ENCODE measurements at places on chromosomes 16 and 17.
A peak's percentile ranks its signal among the peaks of the same experiment; 100 is the strongest.

DNA sequence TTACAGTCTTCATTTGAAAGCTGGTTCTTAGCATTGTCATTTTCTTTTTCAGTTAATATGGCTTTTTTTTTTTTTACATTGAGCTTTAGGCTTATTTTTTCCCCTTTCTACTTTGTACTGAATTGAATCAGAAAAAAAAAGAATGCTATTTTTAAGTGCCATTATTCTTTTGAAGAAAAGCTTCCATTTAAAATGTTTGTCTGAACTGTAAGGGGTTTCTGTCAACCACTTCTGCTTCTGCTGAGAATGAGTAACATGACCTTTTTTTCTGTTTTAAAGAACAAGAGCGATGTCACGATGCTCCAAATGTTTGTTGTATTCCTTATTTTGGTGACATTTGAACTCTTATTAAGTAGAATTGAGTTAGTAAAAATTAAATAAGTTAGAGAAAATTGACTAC lies 50.0 kb downstream of the MRTFB start:
- DNase-seq, result no peak

DNA sequence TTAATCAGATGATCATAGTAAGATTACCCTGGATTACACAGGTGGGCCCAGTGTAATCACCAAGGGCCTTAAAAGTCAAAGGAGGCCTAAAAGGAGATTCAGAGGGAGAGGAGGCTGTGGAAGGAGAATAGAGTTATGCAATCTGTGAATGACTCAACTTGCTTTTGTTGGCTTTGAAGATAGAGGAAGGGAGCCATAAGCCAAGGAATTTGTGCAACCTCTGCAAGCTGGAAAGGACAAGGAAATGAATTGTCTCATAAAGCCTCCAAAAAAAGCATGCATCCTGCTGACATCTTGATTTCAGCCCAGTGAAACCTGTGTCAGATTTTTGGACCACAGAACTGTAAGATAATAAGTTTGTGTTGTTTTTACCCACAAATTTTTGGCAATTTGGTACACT lies 109.6 kb downstream of the CNTNAP4 start:
- DNase-seq, result no peak

GRCh38 chr17:4194796-4195195 lies 51.8 kb downstream of the CYB5D2 start:
- DNase-seq, result no peak

GRCh38 chr17:14351493-14351892 lies 50.6 kb downstream of the HS3ST3B1 start:
- DNase-seq, result no peak

DNA sequence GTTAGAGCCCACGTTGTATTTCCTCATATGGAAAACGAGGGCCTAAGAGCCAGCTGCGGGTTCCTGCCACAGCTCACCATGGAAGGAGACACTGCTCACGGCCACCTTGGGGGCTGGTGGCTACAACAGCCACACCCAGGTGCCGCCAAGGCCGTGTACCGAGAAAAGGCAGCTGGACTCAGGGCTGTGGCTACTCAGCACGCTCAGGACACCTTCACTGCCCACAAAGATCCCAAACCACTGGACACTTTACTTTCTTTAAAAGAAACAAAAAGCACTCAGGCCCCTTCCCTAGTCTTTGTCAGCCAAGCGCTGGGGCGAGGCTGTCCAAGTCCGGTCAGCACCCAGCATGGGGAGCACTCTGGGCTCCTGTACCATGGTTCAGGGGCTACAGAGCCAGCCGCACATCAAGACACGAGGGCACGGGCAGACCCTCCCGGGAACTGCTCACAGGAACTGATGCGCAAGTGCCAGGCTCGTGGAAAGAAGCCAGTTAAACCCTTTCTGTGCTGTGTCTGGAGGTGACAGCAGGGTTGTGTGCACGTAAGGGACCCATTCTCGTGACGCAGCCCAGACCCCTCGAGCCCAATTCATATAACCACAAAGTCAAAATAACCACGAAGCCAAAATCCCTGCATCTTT lies 18.5 kb downstream of the SLC16A3 start:
- no peak for DNase-seq

GRCh38 chr16:46649588-46650253 lies 28.5 kb upstream of the SHCBP1 start:
- DNase-seq, result no peak

DNA sequence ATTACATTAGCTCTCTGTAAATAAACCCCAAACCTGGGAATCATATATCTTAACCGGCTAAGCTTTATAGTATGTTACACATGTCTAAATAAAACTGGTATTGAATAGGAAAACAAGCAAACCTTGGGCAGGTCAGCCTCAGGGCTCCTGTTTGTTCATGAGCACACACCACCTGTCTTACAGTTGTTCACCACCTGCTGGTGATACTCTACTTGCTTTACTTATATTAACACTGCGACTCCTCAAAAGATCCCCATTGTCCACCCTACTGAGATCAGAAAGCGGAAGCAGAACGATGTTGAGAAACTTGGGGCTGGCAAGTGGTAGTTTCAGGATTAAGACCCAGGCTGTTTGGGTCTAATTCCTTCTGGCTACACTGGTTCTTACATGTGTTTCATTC lies 16.4 kb downstream of the CDH13 start:
- no peak for DNase-seq

DNA sequence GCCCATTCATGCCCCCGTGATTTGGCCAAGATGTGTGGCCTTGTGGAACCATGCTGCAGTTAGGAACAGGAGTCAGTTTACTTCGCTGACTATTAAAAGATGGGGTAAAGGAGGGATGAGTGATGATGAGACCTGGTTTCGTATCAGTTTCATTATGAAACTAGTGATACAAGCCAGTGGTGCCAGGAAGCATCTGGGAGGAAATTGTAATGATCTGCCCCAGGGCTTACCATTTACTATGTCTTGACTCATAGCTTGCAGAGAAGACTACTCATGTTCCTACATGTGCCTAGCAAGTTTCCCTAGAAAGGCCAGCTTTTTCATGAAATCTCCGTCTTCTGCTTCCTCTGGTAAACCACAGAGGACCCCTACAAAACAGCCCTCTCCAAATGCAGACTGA lies 23.2 kb downstream of the CDH3 start:
- DNase-seq, result peak; percentile 99

DNA sequence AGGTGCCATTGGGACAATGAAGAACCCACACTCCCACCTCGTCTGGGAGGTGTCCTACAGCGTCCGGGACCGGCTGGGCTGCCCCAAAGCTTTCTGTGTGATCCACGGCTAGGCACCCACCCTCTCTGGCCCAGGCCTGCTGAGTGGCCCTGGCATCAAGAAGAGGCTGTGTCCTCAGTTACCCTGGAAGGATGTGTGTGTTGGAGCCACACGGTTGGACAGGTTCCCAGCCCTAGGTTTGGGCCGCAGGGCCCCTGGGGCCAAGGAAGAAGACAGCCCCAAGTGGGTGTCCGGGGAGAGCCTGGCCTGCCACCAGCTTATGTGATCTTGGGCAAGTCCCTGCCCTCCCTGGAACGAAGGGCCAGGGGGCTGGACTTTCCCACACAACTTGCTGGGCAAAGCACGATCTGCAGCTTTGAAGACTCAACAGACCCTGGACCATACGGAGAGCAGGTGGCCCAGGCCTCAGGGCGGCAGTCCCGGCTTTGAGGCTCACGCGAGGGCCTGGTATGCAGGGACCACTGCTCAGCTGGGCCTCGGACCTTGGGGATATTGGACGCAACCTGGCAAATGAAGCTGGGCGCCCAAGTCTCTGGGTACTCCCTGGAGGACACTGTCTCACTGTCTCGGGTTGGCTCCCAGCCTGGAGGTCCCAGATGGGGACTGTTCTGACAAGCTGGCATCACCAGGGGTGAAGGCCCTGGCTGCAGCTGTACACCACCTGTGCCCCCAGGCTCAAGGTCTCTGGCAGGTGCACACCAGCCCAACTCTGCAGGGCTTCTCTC lies 17.5 kb downstream of the MYBBP1A start:
- no peak for DNase-seq

DNA sequence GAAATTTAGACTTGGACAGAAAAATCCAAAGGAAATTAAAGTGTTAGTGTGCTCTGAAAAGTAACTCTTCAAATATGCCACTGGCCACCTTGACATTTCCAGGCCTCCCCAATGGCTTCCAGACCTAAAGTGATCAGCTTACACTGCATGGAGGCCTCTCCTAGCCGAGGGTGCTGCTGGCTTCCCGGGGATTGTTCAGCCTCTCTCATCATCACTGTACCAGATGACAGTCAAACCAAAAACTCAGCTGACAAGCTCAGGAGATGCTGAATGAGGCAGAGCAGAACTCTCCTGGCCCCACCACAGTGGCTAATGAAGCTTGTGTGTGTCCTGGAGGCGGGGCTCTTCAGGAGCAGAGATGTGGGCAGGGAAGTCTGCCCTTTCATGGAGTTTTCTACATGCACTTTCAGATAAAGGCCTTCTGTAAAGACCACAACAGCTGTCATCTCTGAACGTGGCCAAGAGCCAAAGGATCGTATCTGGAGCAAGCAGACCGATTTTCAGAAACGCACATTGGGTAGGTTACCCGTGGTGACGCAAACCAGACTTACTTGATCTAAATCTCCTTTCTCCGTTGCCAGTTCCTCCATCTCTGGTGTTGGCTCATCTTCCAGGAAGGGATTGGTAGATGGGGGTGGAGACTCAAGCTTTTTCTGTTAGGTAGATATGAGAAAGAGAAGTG lies 113.3 kb downstream of the VPS53 start:
- no peak for DNase-seq

DNA sequence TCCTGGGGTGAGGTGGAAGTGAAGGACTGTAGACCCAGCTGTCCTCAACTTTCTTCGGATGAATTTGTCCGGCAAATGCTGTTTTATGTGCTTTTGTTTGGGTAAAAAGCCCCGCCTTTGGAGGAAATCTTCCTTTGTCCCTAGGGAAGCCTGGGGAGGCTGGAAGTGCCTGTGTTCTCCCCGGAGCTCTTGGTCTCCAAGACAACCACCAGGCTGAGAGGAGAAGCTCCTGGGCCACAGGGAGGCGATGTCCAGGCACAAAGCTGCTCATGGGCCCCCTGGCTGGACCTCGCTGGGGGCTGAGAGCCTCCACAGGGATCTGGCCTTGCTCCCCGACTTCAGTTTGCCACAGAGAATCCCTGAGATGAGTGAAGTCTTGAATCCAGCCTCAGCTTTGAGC lies 293.1 kb upstream of the N4BP1 start:
- DNase-seq, result no peak

DNA sequence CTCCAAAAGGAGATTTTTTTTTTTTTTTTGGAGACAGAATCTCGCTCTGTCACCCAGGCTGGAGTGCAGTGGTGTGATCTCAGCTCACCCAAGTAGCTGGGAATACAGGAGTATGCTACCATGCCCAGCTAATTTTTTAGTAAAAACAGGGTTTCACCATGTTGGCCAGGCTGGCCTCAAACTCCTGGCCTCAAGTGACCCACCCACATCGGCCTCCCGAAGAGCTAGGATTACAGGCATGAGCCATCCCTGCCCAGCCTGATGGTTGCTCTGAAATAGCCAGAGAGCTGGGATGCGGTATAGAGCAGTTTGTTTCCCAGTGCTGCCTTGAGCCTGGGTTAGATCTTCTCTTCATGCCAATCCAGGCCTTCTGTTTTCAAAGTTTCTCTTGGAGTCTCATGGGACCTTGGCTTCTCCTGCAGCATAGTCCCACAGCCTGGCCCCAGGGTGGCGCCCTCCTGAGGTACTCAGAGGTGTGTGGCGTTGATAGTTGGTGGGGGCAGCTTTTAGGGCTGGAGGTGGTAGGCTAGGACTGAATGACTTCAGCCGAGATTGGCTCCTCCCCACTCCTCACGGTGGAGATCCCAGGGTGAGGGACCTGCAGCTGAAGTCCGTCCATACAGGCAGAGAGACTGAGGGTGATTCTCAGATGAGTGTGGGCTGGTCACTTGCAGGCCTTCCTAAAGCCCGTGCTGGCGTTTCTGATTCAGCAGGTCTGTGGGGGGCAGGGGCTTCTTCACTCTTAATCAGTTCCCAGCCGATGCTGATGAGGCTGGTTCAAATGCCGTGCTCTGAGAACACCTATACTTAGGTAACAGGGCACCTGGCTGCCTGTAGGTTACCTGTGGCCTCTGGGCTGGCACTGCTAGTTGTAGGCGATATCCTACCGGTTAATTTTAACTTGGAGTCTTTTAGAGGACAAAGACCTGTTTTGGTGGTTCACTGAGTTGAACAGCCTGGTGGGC lies 52.0 kb downstream of the TNFRSF13B start:
- DNase-seq, result no peak

DNA sequence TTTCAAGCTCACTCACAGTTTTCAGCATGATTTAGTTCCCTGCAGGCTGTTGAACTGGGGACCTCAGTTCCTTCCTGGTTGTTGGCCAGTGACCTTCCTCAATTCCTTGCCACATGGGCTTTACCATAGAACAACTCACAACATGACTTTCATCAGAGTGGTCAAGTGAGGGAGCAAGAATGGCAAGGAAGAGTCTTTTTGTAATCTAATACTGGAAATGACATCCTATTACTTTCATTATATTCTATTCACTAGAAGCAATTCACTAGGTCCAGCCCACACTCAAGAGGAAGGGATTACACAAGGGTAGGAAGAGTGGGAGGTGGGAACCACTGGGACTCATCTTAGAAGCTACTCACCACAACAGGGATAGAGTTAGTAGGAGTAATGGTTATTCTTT lies 57.6 kb downstream of the SYT17 start:
- no peak for DNase-seq

GRCh38 chr17:2872282-2872681 lies 76.0 kb downstream of the RAP1GAP2 start:
- no peak for DNase-seq

All from epithelial cell of prostate (primary cell).